Ecto neural progenitor cell (in vitro differentiated cells): ENCODE measurements at places on chromosomes 7 and 10.

DNA sequence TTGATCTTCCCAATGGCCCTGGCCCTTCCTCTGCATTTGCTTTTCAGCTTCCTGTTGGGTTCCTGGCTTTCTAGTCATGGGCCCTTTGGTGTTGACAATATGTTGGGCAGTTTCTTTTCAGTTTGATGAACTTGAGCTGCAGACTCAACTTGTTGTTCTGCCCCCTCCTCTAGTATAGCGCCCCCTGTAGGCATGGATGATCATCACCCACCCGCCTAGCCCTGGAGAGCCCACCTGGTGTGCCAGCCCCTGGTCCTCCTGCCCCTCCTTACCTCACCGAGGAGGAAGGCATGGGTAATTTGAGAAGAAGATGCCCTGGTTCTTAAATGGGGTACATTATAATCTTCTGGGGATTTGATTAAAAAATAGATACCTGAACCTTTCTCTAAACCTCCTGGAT, 271.2 kb downstream of the SNX10 start:
- no peak for DNase-seq

DNA sequence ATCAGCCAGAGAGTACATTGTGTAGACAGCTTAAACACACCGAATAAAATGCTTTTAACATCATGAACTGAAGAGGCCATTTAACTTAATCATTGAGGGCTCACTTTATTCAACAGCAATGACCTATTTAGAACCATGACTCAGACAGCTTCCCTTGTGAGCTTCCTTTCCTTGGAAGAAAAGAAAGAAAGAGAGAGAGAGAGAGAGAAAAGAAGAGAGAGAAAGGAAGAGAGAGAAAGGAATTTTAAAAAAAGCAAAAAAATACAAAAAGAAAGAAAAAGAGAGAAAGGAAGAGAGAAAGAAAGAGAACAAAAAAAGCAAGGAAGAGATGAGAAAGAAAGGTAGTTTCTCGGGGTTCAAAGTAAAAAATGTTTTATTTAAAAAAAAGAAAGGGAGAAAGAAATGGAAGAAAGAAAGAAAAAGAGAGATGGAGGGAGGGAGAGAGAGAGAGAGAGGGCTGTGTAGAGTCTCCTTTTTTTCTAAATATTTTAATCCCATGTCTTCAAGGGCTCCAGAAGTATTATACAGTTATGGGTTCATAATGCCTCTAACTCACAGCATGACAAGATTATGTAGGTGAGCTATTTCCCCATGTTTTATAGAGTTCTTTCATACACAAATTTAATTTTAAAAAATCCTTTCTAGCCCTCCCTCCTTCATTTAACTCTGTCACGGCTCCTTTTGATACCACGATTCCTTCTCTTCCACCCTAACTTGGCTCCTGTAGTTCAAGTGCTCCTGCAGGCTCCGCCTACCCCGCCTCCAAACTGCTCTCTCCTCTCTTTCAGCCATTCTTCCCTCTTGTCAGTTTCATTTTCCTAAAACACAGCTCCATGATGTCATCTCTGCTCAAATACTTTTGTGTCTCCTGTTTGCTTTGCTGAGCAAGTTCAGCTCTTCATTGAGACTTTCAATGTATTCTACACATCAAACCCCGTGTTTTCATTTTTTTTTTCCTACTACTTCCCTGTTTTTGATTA, 85.5 kb downstream of the PRTFDC1 start:
- no peak for DNase-seq

- no peak for DNase-seq
Observed at GRCh38 chr7:1798191-1798590, 128.1 kb downstream of the ELFN1 start.

GRCh38 chr7:55554038-55554437, 18.3 kb downstream of the VOPP1 start:
- no peak for DNase-seq

DNA sequence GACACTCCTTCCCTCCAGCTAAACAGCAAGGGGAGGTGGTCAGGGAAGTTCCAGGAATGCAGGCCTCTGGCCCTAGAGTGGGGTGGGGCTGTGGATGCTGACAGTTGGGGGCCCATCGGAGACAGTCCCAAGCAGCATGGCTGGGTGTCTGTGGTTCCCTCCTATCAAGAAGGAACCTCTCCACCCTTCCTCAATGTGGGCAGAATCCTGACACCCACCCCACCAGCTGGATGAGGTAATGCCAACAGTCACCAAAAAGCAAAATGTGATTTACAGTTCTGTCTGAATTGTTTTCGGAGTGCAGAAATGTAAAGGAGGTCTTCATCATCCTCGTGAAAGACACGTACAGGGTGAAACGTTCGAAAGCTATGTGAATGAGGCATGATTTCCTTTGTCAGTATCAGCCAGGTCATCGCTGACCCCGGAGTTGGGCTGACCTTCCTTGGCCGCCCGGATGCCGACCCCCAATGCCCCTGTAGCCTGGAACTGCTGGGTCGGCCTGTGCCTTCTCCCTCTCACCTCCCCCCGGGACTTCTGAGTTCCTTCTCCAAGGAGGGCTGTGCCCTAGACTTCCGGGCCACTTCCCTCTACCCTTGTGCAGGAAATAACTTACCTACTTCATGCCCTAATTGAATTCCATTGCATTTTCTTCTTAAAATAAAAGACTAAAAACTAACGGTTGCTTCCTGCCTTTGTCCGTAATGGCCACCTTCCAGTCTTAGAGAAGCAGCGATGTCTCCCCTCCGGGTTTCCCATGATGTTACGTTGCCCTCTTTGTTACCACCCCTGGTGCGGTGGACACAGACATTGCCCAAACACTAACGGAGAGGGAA, 24.5 kb downstream of the FOXK1 start:
- DNase-seq, result no peak

DNA sequence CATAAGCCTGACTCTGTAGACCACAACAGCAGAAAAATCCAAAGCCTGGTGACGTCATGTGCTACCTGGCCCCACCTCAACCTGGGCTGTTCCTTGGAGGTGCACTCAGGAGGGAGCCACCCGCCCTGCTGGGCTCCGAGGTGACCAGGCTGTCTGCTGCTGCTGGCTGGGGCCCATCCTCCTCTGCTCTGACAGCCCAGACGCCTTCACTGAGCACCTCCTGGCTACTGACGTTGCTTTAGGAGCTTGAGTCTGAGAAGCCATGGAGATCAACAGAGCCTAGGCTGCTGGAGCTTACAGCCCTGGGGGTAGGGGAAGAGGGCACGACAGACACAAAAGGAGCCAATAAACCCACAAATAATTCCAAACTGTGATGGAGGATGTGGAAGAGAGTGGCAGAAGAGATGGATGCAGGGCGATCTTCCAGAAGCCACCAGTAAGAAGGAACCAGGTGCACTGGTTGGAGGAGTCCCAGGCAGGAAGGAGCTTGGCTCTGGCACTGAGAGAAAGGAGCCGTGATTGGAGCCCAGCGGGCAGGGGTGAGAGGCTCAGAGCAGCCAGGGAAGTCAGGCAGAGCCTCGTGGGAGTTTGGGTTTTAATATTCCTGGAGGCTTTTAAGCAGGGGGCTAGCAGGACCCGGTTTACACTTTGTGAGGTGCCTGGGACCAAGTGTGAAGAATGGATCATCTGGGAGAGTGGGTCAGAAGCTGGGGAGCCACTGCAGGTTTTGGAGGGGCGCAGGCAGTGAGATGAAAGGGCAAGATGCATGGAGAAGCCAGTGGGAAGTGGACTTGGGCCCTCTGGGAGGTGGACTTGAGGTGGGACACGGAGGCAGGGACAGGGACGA, 1.7 kb upstream of the PTPRE start:
- no peak for DNase-seq

GRCh38 chr10:71769279-71769823, 4.0 kb downstream of the VSIR start:
- DNase-seq, result no peak

DNA sequence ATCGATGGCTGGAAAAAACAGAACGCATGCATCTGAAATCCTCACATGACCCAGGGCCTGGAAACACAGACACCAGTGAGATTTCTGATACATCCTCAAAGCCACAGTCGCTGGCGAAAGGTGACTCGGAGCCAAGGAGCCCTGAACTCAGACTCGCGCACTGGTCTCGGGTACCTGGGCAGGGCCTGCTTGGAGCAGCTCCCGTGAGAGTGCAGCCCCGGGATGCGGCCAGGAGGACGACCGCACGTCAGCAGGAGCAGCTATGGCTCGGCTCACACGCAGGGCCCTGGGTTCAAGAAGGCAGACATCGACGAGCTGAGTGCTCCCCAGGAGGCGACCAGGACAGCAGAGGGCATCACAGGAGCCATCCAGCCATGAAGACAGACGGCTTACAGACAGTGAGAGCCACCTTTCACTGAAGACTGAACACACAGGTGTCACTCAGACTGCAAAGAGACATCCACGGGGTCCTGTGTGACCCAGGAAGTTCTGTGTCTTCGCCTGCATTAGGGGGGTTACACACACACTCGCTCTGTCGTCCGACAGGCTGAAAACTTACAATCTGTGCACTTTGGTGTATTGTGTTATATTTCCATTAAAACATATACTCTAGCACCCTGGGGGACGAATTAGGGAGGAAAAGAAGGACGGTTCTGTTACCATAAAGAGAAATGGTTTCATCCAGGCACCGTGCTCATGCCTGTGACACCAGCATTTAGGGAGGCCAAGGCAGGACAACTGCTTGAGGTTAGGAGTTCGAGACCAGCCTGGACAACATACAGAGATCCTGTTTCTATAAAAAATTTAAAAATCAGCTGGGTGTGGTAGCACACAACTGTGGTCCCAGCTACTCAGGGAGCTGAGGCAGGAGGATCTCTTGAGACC, 227.7 kb downstream of the MAD1L1 start:
- DNase-seq, result no peak

DNA sequence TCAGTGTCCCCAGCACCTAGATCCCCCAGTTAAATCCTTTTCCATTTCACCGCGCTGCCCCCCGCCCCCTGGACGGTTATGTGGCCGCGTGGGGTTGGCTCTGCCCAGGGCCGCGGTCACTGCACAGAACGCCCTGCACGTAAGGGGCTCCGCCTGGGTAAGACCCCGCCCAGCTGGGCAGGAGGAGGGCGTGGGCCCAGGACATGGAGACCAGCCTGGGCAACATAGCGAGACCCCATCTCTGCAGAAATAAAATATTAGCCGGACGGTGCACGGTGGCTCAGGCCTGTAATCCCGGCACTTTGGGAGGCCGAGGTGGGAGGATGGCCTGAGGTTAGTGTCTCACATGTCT, 650 bp upstream of the ZFAND2A start:
- DNase-seq, result no peak

DNA sequence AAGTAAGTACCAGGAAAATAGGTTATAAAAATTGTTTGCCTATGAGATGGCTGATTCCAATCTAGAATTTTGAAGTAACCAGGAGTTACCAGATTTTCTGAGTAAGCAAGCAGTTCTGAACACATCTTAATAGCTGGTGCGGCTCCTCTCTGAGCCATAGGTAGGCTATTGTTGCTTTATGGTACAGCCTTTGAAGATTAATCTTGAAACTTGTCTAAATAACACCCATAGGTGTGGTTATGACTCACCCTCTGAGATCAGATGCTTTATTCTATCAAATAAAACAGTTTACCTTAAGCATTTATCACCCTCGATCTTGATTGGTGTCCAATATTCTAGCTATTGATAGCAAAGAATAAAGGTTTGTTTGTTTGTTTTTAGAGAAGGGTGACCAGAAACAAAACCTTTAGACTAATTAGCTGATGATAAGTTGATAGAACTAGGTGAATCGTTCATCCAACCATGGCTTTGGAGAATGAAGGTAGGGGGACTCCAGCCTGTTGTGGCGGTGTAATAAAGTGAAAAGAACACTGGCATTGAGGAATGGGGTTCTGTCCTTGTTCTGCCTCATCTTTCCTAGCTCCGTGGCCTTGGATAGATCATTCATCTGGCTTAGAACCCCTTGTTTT, 72.2 kb downstream of the VTI1A start:
- DNase-seq, result no peak

GRCh38 chr7:92056286-92056685, 78.0 kb downstream of the CYP51A1 start:
- no peak for DNase-seq

- DNase-seq, result no peak
Observed at GRCh38 chr10:107425931-107426553, 261.5 kb upstream of the SORCS1 start.

DNA sequence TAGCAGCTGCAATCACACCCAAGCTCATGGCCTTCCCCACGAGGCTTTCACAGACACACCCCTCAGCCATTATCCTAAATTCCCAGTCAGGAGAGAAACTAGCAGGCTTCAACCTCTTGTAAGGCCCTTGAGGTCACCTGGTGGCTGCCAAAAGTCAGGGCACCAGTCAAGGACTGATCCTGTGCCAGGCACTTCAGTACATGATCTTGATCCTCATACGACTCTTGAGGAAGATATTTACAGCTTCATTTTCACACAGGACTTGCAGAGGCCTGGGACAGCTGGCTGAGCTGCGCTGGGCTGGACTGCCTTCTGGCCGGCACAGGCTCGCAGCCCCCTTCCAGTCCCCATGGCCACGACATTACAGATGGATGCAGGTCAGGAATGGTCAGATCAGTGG, 8.8 kb downstream of the PDAP1 start:
- no peak for DNase-seq

DNA sequence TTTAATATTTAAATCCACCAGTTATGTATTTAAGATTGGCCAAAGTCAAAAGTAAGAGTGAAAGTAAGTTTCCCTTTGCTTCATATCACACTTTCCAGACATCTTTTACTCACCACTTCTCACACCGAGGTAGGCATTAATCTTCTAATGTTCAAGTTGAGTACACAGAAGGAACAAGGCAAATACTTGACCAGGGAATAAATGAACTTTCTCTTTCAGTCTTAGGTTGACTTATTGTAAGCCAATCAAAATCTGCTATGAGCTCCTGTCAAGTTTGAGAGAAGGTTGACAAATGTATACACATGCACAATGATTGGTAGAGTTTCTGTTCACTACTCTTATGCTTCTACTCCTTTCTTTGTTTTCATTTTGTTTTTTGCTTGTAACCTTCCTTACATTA, 842.5 kb downstream of the REEP3 start:
- no peak for DNase-seq

- DNase-seq, result no peak
Observed at GRCh38 chr10:77317221-77317620, 320.4 kb downstream of the KCNMA1 start.

- DNase-seq, result no peak
Observed at GRCh38 chr7:142066536-142066935, 45.0 kb upstream of the MGAM2 start.

- no peak for DNase-seq
Observed at GRCh38 chr7:17304926-17305325, 6.5 kb downstream of the AHR start.

DNA sequence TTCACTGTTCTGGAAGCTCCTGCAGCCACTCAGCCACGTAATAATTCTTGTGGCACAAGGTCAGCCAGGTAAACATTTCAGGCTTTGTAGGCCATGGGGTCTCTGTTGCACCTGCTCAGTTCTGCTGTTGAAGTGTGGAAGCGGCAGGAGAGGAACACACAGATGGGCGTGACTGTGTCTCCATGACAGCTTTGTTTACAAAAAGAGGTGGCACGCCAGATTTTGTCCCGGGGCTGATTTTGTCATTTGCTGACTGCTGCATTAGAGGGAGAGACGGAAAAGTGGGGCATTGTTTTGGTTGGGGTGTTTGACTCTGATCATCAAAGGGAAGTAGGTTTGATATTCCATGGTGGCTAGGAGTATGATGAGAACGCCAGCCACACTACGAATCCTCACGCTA, 103.1 kb downstream of the PRKAG2 start:
- DNase-seq, result no peak
